ENCODE measurements at places on chromosomes 12 and 14.

DNA sequence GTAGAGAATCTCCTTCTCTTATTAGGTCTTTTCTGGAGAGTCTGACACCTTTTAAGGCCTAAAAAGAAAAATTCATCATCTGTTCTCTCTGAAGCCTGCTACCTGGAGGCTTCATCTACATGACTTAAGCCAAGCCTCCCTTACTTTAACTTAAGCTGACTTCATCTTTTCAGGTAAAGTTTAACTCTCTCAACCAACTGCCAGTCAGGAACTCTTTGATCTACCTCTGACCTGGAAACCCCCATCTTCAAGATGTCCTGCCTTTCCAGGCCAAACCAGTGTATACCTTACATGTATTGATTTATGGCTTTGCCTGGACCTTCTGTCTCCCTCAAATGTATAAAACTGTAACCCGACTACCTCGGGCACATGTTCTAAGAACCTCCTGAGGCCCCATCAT is 17.5 kb downstream of the GSTZ1 start:
- no peak for DNase-seq

DNA sequence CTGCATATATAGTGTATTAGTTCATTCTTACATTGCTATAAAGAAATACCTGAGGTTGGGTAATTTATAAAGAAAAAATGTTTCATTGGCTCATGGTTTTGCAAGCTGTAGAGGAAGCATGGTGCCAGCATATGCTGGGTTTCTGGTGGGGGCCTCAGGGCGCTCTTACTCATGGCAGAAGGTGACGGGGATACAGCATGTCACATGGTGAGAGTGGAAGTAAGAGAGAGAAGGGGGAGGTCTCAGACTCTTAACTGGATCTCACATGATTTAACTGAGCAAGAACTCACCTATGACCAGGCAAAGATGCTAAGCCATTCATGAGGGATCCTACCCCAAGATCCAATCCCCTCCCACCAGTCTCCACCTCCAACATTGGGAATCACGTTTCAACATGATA is 15.9 kb upstream of the PAWR start:
- DNase-seq: peak; percentile 52

- DNase-seq: no peak
Observed at GRCh38 chr12:53990311-53991076, 5.5 kb downstream of the HOXC10 start.

DNA sequence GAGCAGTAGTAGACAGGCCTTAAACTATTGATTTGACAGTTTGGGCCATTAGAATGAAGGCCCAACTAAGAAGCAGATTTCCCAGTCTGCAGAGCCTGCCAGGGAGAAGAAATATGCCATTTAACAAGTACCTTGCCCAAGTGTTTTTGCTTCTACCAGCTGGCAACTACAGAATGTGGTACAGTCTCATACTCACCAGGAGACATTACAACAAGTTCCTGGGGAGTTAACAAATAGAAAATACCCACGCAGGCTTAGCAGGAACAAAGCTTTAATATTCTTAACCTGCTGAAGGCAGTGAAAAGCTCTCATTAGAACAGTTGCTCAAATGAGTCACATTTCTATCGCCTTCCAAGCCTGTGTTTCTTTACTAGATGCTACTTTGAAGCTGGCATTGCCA is 241.0 kb downstream of the TMEM117 start:
- DNase-seq: no peak

GRCh38 chr12:48586361-48586760 is 16.5 kb upstream of the LALBA start:
- no peak for DNase-seq

Data from ELR (cell line).